Muscle of leg (tissue), 16 donors: ENCODE measurements at places on chromosomes 7 and 10. TPM values are rescaled to one million over a fixed set of nuclear protein-coding genes. Genes with fewer than 3 reads are reported as not detected.

Gene AKR1C4
- total RNA-seq, result not detected

Gene CADPS2
- 11.3 TPM for total RNA-seq

Gene DNAH11
- 0.13 TPM for total RNA-seq

Gene LFNG
- total RNA-seq, result 19.2 TPM

Gene SPDYE8
- total RNA-seq, result 0.09 TPM

Gene SLC16A9
- 7.0 TPM for total RNA-seq

Gene RET
- 1.2 TPM for total RNA-seq

Gene IKZF1
- 1.6 TPM for total RNA-seq

Gene PTN
- total RNA-seq, result 73.8 TPM

Gene HMX2
- total RNA-seq, result not detected

Gene HDAC9
- total RNA-seq, result 38.2 TPM

Gene TMEM236
- 0.40 TPM for total RNA-seq

Gene AMPH
- total RNA-seq, result 7.7 TPM

Gene PRSS1
- not detected for total RNA-seq

Gene FUOM
- 12.1 TPM for total RNA-seq

Gene CD36
- total RNA-seq, result 300 TPM

Gene TFPI2
- 3.9 TPM for total RNA-seq

Gene RHBDD2
- 9.1 TPM for total RNA-seq

Gene CYP3A5
- total RNA-seq, result 0.93 TPM

Gene COPS6
- total RNA-seq, result 42.3 TPM

Gene AGR2
- total RNA-seq, result 7.2 TPM

Gene JCAD
- total RNA-seq, result 33.4 TPM

Gene PPP1R17
- not detected for total RNA-seq

Gene UBTD1
- total RNA-seq, result 10.6 TPM

Gene ATP6V0E2
- 6.5 TPM for total RNA-seq

Gene NPTX2
- total RNA-seq, result 7.3 TPM

Gene NUTM2E
- total RNA-seq, result 0.35 TPM
